Ammon's horn (tissue), 1 donor: ENCODE measurements at places on chromosomes 16 and 17.

GRCh38 chr17:40076591-40076990, 13.8 kb downstream of the THRA start:
- no peak for DNase-seq

DNA sequence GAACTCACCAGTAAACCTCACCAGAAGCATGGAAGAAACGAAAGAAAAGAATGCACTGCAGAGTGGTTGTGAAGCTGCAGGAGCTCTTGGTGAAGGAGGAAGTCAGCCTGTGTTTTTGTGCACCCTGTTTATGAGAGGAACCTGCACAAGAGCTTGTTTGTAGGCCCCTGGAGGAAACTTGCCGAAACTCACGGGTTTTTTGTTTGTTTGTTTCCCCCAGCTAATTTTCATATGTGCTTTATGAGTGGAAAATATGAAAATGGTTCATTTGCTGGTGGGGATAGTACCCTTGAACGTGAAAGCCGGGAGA, 222.7 kb downstream of the C16orf95 start:
- DNase-seq = no peak

DNA sequence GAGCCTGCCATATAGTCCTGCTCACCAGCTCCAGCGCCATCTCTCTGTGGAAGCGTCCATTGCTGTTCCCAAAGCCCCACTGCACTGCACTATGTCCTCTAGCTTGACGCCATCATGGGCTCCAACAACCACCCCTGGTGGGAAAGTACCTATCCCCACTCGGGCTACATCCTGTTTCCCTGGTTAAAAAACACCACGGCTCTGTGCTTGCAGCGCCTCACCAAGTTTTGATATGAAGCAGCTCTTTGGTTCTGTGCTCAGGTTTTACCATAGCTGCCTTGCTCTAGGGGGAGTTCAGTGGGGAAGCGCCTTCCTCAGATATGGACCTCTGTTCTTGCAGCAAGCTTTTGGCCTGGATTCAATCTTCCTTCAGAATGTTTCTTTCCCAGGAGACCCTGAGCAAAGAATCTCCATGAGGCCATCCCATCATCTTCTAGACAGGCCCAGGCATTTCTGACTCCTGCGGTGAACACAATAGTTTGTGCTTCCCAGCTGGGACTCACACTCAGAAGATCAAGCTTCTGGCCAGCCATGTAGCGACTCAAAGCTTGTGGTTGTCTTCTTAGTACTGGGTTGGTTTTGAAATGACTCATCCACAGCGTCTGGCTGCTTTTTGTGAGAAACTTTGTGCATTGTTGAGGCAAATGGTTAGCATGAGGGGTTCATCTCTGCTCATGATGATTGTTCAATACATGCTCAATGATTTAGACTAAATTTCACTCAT, 39.5 kb downstream of the DYNLRB2 start:
- DNase-seq = no peak

DNA sequence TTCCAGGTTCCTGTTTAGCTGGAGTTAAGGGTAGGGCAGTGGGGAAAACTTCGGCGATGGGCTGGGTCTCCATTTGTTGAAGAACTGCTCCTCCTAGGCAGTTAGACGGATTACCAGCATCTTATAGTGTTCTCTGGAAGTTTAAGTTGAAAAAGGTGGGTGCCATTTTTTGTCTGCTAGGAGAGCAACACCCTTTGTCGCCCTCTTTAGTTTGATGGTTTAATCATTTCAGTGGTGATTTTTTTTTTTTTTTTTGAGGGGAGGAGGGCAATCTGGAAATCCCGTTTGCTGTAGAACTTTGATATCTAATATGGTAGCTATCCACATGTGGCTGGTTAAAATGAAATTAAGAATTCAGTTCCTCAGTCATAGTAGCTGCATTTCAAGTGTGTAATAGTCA, 4.1 kb downstream of the UBFD1 start:
- DNase-seq = no peak

DNA sequence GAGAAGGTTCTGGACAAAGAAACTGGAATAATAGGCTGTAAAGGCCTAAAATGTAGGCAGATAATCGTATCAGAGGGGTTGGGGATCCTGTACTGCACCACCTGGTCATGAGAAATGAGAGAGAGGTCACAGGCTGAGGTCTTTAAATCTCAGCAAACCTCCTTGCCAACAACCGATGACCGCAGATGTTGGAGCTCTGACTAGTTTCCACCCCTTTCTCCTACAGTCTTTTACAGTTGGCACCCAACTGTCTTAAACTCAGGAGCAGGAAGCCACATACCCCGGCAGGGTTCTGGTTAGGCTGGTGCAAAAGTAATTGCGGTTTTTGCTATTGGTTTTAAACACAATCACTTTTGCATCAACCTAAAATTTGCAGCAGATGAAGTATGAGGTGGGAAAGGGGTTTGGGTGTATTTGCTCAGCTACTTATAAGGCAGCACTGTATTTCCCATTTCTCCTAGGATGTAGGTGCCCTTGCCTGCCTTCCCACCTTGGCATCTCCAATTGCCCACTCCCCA, 261.8 kb upstream of the MYOCD start:
- DNase-seq = no peak

DNA sequence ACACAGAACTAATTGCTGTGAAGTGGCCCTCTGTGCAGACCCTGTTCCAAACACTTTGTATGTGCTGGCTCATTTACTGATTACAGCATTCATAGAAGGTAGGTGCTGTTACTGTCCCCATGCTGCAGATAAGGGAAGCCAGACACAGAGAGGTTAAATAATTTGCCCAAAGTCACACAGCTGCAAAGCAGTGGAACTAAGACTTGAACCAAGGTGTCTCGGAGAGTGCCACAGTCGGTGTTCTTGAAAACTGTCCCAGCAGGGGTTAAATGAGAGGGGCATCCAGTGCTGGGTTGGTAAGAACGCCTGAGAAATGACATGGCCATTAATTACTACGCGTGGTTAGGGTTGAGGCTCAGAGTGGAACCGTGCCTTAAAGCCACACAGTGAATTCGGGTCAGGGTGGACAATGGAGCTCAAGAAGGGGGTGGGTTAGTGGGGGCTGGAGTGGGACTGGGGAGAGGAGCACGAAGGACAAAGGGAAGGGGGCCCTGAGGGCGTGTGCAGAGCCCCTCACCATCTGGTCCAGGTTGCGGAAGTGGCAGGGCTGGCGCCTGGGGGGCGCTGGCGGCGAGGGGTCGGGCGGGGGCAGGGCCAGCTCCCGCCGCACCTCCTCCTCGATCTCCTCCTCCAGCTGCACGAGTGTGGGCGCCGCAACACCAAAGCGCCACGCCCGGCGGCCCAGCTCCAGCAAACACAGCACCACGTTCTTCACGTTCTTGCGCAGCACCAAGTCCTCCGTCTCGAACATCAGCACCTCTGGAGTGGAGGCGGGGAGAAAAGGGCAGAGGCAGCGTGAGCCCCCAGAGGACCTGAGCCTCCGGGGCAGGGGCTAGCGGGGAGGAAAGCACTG, 3.3 kb downstream of the GAS2L2 start:
- DNase-seq = no peak
